ENCODE measurements at places on chromosomes 2 and 18.

DNA sequence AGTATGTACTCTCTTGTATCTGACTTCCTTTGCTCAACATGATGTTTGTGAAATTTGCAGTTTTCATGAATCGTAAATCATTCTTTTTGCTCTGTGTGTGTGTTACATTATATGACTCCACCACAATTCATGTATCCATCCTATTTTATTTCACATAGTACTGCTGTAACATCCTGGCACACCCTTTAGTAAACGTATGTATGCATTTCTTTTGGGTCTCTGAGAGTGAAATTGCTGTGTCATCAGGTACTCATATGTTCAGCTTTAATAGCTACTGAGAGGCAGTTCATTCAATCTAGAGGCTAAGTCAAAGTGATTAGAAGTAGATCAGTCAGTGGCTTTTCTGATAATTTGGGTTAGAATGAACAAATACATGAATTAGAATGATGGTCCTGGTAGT lies 118.8 kb downstream of the ESCO1 start:
- no peak for DNase-seq

DNA sequence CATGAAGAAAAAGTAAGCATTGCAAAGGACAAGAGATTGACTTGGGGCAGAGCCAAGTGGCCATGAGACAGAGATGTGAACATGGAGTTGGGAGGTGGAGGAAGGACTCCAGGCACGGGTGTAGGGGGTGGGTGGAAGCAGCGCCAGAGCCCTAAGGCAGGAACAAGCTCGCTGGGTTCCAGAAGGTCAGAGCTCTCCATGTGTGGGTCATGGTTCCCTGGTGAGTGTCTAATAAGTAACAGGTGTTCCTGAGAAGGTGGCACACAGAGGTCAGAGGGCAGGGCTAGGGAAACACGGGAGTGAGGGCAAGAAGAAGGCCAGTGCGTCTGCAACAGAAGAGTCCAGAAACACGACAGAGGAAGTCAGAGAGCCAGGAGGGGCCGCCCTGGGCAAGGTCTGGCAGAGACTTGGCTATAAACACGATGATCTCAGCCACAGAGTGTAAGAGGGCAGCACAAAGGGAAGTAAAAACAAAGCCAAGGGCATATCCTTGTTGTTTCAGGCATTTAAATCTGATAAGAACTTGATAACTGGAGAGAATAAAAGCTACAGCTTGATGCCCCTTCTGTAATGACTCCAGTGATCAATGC lies 260.8 kb downstream of the TGIF1 start:
- no peak for DNase-seq

DNA sequence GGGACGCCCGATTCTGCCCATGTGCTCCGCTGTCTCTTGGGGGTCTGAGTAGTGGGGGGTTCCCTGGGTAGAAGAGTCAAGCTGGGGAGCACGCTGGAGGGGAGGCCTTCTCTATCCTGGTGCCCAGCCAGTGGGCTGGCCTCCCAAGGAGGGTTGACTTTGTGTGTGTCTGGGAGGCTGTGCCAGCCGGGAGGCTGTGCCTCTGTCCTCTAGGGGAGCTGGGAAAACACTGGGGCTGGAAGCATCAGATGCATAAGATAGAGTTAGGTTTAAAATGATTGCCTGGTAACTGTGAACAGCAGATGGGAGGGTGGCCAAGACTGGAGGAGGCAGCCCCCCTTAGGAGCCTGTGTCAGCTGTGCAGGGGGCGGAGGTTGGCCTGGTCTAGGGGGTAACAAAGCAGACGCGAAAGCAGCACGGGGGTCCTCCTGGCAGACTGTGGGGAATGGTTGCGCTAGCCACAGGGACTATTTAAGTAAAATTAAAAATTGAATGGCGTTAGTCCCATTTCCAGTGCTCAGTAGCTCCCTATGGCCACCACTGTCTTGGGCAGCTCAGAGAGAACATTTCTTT lies 1.3 kb downstream of the ING5 start:
- DNase-seq, result no peak

- no peak for DNase-seq
Measured at GRCh38 chr2:85012431-85012830, 41.5 kb downstream of the KCMF1 start.

DNA sequence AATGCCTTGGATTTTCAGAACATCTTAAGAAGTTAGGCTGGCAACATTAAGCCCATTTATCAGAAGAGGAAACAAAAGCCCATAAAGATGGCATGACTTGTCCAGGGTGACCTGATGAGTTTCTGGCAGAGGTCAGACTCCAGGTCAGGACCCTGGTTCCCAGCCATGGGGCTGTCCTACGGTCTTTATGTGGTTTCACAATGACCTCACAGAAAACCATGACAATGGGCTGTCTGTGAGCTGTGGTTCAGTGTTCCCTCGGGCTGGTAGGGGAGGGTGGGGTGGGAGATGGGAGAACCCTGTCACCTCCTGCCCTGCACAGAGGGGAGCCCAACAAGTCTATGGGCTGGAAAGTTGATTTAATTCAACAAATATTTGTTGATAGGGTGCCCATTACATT lies 101.8 kb downstream of the LOXHD1 start:
- DNase-seq, result no peak

- DNase-seq, result no peak
Measured at GRCh38 chr18:74477771-74478170, 18.4 kb upstream of the CNDP2 start.

- DNase-seq, result no peak
Measured at GRCh38 chr2:58922245-58922644, 681.1 kb upstream of the FANCL start.

DNA sequence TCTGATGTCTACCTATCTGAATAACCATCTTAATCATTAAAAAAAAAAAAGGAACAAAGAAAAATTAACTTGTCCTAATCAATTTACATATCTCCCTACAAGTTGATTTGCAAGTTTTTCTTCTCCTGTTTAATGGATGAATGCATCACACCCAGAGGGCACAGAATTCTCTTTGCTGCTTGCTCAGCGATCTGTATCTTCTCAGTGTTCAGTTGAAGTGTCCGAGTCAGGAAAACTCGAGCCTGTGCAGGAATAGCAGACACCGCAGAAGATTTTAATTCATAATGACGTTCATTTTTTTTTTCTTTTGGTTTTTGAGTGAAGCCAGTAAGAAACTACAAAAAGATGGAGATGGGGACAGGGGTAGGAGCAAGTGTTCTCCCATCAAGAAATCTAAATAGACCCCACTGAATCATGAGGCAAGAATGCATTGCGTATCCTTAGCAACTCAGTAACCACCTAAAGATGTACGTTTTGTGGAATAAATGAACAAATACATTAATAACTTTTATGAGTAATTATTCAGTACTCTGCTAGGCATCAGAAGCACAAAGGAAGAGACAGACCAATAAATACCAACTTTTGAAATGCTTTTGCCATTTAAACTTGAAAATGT lies 675.5 kb downstream of the LRP1B start:
- no peak for DNase-seq

- DNase-seq, result no peak
Measured at GRCh38 chr2:180716186-180717180, 263.9 kb upstream of the UBE2E3 start.

GRCh38 chr2:108325756-108326155 lies 37.1 kb downstream of the SULT1C2 start:
- no peak for DNase-seq

GRCh38 chr18:7711495-7711894 lies 144.4 kb downstream of the PTPRM start:
- DNase-seq, result no peak

DNA sequence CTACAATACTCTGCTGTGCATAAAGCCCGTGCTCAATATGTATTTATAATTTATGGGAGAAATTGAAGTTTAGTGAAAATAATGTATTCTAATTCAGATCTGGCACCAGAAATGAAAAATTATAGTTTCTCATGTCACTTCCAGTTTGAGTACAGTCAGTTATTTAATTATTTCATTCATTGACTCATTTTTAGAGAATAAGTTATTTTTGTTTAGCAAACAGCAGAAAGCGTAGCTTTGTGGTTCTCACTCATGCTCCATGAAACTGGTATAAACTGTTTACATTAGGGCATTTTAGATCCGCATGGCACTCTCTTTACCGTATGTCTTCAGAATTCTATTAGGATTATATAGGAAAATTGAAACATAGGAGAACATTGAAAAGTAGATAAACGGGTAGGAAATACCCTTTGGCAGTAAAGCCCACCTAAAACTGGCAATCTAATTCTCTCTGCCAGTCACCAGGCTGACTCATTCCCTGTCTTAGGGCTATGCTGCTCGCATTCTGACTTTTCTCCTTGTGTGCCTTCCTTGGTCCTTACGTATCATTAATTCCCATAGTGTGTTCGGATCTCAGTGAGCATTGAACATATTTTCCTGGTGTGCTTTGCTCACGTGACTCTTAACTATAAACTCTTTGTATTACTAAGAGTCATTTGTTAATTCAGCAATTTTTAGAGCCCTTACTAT lies 106.0 kb downstream of the ZNF236 start:
- DNase-seq, result no peak

DNA sequence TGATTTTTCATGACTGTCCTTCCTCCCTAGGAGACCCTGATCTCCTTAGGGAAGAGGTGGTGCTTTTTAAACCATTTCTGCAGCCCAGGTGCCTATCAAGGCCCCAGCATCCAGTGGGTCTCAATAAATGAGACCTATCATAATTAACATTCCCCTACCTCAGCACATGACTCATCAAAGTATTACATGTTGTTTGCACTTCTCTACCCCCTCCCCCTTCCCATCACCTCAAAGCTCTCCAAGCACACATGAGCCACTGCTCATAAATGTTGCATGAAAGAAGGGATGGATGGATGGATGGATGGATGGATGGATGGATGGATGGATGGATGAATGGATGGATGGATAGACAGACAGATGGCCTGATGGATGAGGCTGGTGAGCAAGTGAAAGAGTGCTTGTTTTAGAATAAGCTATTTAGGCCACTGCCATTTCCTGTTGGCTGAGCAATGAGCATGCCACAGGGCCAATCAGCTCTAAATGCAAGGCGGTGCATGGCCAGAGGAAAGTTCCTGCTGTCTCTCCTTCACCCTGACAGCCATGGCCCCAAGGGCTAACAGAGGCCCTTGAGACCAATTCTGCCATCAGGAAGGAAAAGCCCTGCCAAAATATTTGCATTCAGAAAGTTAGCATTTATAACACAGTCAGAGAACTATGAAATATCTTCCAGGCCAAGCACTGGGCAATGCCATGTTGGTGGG lies 20.9 kb upstream of the STEAP3 start:
- DNase-seq, result no peak

GRCh38 chr2:183993052-183993451 lies 605.3 kb upstream of the ZNF804A start:
- no peak for DNase-seq
